ENCODE measurements at places on chromosomes 11 and 22. TPM values are rescaled to one million over a fixed set of nuclear protein-coding genes. Genes with fewer than 3 reads are reported as not detected.

TMEM135 gene
- 19.3 TPM for total RNA-seq

- DNase-seq = peak; percentile 81
These were observed 50.2 kb downstream of the RPL27A start for GRCh38 chr11:8732748-8733241.

DNA sequence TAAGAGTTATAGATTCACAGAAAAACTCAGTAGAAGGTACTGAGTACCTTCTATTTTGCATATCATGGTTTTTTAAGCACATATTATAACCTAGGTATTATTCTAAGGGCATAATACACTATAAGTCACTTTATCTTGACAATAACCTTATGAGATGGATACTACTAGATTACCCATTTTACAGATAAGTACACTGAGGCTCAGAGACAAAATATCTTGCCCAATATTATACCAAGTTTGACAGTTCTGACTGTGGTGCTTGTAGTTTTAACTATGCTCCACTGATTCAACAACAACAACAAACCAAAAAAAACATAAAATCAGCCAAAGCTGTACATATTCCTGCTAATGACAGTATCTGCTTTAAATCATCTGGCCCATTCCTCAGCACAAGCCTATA is 10.5 kb downstream of the OR51M1 start:
- DNase-seq = no peak

DNA sequence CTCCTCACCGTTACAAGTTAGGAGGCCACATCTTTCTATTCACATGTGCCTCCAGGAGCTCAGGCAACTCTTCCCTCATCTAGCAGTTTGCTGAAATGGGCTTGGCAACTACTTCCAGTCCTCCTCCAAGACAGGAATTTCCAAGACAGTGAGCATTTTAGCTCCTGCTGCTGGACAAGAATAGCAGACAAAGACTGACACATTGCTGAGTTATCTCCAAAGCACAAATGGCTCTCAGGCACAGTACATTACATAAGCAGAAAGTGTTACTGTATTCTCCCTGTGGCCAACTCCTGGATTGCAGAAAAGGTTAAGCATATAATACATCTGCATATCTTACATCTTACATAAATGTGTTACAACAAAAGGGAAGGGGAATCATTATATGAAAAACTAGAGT is 83.2 kb upstream of the POU2AF2 start:
- DNase-seq = no peak

DNA sequence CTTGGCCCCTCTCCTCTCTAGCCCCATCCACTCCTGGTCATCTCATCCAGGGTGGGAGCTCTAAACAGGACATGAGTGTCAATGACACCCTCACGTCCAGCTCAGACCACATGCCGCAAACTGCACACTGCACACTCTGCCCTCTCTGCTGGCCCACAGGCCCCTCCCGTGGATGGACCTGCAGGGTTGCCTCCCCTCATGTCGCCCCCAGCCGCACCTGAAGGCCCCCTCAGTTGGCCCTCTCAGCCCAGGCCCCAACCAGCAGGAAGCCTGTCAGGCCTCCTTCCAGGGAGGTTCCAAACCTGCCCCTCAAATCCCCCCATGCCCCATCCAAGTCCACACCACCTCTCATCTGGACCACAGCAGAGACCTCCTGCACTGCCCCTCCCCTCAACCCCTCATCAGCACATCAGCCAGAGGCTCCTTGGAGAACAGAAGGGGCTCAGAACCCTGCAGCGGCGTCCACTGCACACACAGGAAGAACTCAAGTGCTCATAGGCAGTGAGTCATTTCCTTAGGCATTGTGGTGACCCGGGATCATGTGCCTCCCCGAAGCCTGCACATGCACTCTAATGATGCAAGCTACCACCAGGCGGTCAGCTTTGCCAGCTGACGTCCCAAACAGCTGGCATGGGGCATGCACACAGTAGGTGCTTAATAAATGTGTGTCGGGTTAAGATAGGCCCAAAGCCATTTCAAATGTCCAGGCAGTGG is 12.9 kb upstream of the CDKN1C start:
- DNase-seq = peak; percentile 63

KCTD14 gene
- 0.56 TPM for total RNA-seq

DNA sequence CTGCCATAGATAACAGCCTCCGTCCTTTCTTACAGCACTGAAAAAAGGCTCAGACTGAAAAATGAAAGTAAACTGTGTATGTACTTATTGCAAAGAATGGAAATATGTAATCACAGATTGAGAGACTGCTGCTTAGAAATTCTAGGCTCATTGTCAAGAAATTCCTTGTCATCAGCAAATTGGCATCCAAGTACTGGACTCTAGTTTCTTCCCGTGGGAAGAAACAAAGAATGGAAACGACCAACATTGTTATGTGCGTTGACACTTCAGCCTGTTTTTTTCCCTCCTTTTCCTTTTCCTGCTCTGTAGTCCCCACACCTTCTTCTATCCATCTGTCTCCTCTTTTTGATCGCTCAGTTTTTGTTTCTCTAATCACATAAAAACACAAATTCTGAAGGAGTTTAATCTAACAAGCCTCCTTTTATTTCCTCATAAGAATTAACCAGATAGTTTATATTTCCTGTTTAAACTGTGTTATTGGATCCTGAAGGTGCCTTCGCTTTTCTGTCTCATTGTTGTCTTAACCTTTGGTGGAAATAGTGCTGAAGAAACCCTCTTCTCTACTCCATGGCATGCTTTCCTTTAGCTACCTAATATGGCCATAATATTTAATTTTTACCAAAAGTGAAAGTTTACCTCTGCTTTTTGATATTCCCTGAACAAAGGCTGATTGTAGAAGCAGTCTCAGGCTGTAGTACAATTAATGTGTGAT is 20.0 kb upstream of the CASP12 start:
- no peak for DNase-seq

FOLR1 gene
- total RNA-seq = not detected

CPT1A gene
- 44.1 TPM for total RNA-seq

All from right cardiac atrium (tissue), 5 donors.